ENCODE measurements at places on chromosomes 1 and 21. TPM values are rescaled to one million over a fixed set of nuclear protein-coding genes. Genes with fewer than 3 reads are reported as not detected.
A peak's percentile ranks its signal among the peaks of the same experiment; 100 is the strongest.

SPRR2B gene
- not detected for total RNA-seq

TMEM54 gene
- 13.6 TPM for total RNA-seq

LMX1A gene
- not detected for total RNA-seq

DNA sequence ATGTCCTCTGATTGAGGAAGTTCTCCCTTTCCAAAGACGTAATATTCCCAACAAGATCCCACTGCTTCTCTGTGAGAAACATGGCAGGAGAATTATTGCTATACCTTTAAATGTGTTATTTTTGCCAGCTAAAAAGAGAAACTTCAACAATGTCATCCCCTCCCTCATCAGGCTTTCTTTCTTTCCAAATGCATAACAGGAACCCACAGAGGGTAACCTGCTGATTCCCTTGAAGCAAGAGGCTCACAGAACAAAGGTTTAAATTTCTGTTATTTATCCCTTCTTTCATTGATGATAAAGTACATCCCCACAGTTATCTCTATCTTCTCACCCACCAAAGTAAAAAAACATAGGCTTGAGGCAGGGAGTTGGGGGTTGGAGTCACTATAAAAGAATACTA is 102.1 kb downstream of the SLC30A10 start:
- DNase-seq, result peak; percentile 39

DNA sequence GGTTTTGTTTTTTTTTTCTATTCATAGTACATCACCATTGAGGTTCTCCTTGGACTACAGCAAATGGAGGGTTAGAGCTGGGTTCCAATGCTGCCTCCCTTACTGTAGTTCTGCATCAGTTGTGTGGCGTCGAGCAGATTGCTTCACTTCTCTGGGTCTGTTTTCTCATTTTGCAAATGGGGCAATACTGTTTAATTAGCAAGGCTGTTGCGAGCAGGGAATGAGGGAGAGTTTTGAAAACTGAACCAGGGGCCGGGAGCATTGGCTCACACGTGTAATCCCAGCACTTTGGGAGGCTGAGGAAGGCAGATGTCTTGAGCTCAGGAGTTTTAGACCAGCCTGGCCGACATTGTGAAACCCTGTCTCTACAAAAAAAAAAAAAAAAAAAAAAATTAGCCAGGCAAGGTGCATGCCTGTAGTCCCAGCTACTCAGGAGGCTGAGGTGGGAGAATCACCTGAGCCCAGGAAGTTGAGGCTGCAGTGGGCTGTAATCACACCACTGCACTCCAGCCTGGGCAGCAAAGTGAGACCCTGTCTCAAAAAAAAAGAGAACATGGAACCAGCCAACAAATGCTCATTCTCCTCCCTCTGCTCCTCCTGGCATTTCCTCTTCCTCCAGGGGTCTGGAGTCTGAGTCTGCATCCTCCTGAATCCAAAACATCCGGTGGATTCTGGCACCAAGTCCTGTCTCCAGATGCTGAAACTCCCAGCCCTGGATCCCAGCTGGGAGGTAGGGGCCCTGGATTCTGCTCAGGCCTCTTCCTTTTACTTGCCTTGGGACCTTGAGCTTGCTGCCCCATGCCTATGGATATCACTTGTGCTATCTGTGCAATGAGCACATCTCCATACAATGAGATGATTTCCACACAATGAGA is 3.7 kb upstream of the PLOD1 start:
- no peak for DNase-seq

DNA sequence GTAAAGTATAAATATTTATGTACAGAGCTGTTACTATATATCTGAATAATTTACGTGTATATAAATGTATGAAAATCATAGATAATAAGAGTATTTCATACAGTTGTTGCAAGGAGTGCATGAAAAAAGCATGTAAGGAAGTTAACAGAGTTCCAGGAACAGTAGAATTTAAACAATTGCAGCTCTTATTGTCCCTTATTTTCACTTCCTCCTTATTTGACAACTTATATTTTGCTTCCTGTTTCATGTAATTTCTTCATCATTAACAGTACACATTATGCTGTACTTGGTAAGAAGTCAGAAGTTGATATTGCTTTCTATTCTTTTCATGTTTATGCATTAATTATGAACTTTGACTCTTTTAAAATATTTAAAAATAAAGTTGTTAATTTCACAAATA is 681.5 kb downstream of the LRRIQ3 start:
- DNase-seq, result no peak
